Activated CD8-positive, alpha-beta memory T cell treated with anti-CD3 and anti-CD28 coated beads for 24 hours (primary cell): ENCODE measurements at places on chromosomes 4 and X.

DNA sequence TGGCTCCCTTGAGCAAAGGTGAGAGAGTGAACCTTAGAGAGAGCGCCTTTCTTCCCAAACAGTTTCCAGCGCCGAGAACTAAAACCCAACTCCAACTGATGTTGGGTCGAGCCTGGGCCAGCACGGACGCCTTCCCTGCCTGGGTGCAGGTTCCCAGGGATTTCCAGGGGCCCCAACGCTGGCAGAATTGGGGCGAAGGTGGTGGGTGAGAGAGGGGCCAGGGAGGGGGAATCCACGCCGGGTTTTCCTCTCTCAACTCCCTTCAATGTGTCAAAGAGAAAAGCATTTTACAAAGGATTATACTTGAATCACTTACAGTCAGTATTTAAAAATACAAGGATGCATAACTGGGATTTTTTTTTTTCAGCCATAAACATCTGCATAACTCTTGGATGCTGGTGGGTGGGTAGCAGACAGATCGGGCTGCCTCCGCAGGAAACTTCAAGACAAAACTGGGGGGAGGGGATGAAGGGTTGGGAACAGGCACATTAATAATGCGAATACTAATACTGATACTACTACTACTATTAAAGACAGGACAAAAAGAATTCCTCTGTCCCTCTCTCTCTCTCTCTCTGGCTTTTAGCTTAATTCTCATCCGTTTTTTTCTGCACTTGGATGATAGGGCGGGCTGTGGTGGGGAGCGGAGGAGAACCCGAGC is 1.3 kb upstream of the ARX start:
- DNase-seq, result no peak

GRCh38 chr4:17981063-17981462 is 40.5 kb downstream of the LCORL start:
- DNase-seq, result no peak

DNA sequence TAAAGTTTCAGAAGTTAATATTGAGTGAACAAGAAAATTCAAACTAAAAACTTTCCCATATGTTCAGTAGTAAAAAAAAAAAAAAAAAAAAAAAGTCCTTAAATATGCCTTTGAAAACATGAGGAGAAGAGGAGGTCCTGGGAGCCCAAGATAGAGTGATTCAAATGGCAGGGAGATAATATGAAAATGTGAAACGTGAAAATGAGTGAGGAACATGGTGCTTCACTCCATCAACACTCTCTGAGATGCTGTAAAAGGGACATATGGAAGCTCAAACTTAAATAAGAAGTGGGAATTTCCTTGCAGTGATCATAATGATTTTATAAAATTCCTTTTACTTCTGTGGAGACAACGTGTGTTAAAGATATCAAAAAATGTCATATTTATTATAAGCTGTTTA is 423.9 kb downstream of the PABPC4L start:
- DNase-seq, result no peak

GRCh38 chr4:7103607-7104365 is 35.9 kb upstream of the GRPEL1 start:
- no peak for DNase-seq

- DNase-seq, result no peak
Measured at GRCh38 chr4:54433686-54434085, 204.6 kb downstream of the PDGFRA start.

DNA sequence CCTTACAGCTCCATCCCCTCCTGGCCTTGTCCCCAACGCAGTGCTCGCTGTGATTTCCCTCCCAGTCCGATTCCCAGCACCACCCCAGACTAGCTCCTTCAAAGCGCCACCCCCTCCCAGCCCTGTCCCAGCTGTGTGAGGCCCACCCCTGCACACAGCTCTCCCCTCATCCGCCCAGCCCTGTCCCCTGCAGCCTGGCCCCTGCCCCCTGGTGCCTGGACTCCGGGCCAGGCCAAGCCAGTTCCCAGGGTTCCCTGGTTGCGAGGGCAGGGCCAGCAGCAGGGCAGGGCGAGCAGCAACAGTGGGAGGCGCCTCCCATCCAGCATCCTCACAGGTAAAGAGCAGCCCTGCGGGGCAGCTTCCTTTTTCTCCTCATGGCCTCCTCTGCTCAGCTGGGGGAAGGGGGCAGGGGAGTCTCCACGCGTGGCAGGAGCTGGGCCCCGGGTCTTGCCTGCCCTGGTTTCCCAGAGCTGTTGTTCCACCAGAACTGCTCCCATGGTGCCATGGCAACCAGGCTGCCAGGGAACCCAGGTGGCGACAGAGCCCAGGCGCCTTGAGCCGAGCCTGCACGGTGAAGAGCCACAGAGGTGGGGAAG is 24.8 kb downstream of the IQSEC2 start:
- no peak for DNase-seq

DNA sequence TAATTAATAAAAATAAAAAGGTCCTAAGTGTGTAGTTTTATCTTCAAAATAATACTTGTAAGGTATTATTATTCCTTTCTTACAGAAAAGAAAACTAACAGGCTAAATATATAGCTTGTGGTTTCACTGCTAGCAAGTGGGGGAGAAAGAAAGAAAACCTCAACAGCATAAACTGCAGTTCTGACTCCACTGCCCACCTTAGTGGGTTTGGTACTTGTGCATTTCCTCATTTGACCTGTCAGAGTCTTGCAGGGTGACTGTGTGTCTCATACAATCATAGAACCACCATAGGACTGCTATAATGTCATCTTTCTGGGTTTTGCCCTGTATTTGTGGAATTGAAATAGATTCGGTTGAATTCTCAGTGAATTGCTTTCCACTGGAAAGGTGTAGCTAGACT is 94.7 kb upstream of the PUDP start:
- DNase-seq, result no peak

- DNase-seq, result peak; percentile 67
Measured at GRCh38 chr4:185039508-185040273, 21.4 kb downstream of the HELT start.

DNA sequence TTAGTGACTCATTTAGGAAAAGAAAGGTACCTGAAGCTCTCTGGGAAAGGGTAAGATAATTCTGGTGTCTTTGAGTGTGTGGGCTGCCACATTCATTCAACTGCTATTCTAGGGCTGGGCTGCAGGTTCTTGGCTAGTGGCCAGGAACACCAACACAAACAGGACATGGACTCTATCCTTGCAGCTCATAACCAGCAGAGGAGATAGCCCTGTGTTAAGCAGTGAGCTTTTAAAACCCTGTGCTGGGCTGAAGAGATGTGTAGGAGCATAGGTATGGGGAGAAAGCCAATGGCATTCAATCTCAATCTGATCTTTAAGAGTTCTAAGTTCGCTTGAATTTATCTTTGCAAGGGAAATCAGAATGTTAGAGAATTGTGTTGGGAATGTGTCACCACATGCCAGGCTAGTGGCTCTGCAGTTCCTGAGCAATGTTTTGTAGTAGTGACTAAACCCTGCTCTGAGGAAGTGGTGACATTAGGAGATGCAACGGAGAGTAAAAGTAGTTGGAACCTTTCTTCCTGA is 39.2 kb downstream of the SGMS2 start:
- no peak for DNase-seq

DNA sequence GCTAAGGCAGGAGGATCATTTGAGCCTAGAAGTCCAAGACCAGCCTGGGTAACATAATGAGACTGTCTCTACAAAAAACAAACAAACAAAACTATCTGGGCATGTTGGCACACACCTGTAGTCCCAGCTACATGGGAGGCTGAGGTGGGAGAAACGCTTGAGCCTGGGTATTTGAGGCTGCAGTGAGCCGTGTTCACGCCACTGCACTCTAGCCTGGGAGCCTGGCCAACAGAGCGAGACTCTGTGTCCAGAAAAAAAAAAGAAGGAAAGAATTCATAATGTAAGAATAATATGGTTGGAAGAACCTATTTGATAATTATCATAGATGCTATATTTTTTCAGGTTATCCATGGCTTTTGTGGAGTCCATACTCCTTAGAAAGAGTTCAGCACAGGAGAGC is 26.0 kb upstream of the DCHS2 start:
- DNase-seq, result no peak

DNA sequence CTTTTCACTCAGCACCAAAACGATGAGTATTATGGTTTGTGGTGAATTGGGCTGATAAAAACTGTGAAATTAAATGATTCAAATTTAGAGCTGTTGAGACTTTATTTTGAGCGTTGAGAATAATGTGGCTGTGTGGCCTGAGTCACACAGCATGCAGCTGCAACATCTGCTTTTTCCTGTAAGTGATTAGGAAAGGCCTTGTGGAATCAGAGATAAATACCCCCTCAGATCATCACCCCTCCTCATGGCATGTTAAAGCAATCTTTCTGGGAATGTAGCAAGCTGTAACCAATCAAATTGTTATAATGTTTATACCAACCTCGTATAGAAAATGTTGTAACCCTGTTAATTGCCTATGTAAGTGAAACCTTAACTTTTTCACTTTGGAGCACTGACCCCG is 90.0 kb upstream of the GRPR start:
- DNase-seq, result no peak

DNA sequence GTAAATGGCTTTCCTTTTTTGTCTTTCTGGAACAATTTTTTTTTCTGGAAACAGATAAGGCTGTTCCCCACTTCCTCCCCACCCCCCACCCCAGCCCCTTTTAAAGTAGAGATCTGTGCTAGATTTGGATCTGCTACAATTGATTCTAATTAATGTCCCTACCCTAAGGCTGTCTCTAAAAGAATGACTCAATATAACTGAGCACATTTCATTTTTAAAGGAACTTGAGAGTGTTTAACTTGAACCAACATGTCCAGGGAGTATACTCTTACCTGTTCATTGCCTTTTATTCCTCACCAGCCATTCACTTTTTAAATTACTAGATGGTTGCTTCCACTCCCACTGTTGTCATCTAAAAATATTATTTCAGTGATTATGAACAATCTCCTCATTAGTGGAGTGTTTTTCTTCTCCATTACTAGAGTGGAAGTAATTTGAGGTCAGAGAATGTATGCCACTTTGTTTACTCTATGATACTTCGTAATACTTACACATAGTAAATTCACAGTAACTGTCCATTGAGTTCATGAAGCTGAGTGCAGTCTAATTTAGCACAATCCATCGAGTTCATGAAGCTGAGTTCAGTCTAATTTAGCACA is 14.1 kb upstream of the CNOT6L start:
- DNase-seq, result no peak

DNA sequence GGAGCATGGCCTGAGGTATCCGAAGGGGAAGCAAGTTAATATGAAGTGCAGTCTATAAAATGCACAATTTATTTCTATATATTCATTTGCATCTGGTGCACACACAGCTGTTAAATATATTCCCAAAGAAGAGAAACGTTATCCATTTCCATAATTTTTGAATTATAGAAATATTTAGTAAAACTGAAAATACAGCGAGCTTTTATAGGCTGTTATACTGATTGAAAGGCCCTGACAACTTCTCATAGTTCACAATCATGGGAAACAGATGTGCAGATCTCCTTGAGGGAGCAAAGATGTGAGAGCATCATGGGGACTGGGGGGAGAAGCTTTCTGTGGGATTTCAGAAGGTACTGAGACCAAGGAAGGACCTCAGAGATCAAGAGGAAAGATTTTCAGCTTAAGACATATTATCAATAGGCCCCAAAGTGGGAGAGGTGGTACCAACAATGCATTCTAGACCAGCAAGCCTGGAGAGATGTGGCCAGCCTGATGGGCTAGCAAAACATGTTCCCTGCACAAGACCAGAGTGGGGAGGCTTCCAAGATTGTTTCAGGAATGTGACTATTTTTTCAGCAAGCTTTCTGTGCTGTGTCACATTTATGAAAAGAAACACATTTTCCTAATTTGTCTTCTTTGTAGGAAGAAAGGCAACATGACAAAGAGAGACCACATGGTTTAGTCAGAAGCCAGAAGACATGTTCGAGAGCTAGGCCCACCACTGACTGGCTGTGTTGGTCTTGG is 256.0 kb upstream of the SFRP2 start:
- no peak for DNase-seq

GRCh38 chr4:182975806-182976205 is 58.6 kb upstream of the DCTD start:
- DNase-seq, result no peak

- no peak for DNase-seq
Measured at GRCh38 chr4:29336861-29337260, 1383.3 kb upstream of the PCDH7 start.

GRCh38 chrX:84893897-84894296 is 109.8 kb upstream of the APOOL start:
- DNase-seq, result no peak

DNA sequence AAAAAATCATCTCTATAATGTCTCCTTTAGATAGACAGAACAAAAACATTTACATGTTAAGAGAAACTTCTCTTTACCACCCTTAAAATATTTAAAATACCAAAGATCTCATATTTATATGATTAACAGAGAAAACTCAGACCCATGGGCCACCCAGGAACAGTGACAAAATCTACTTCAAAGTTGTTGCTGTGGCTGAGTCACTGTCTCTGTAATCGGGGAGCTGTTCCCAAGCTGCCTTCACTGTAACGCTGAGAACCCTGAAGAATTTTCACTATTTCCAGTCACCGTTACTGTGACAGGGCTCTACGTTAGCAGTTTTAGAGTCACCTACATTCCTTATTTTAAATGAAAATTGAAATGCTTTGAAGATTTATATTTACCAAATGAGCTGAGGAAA is 9.0 kb upstream of the DAPP1 start:
- DNase-seq, result no peak

- no peak for DNase-seq
Measured at GRCh38 chr4:13036841-13037240, 447.3 kb downstream of the RAB28 start.

DNA sequence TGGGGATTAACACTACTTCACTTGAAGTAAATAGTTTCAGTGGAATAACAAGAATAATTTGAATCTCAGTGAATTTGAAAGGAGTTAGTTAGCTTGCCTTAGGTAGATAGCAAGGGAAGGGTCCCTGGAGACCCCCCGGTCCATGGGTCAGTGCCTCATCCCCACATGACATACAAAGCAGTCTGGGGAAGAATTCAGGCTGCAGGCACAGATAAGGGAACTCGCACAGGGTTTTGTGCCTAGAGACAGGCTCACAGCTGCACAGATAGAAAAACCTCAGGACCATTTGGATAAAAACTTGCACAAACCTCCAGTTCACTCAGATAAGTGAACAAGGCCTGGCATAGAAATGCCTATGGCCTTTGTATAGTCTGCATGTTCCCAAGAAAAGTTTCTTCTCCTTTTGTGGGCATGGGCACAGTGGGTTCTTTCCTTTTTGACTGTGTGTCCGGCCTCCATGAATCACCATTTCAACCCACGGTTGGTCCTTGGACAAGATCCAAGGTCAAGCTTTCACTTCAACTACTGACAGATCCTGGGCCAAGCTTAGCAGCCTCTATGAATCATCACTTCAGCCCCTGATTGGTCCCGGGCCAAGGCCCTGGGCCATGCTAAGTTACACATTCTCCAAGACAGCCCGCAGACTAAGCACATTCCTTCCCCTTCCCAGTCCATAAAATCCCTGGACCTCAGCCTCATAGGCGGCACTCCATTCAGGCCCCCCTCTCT is 108.3 kb upstream of the KLHL4 start:
- no peak for DNase-seq

- no peak for DNase-seq
Measured at GRCh38 chrX:105650577-105650976, 171.8 kb upstream of the NRK start.

- DNase-seq, result peak; percentile 87
Measured at GRCh38 chr4:13656569-13657405, 29.3 kb upstream of the BOD1L1 start.
